ENCODE measurements at places on chromosomes 4 and X.

DNA sequence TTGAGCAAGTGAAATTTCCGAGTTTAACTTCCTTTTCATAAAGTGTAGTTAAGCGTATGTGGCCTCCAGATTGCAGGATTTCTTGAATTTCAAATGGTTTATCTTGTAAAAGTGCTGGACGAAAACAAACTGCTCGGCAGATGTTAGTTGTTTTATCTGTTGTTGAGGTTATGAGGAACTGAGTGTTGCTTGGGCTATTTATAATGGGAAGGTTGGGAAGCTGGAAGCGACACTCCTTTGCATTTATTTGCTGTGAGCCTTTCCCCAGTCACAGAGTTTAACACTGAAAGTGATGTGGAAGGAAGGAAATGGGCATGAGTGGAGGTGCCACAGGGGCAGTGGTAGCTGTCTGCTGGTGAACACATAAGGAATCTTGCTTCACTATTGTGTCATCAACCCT, 284.9 kb downstream of the PCDH7 start:
- DNase-seq = no peak

GRCh38 chr4:128854433-128854832, 44.9 kb downstream of the JADE1 start:
- DNase-seq = peak; percentile 54

- no peak for DNase-seq
These were observed 160.1 kb downstream of the COX18 start for GRCh38 chr4:72909461-72909860.

DNA sequence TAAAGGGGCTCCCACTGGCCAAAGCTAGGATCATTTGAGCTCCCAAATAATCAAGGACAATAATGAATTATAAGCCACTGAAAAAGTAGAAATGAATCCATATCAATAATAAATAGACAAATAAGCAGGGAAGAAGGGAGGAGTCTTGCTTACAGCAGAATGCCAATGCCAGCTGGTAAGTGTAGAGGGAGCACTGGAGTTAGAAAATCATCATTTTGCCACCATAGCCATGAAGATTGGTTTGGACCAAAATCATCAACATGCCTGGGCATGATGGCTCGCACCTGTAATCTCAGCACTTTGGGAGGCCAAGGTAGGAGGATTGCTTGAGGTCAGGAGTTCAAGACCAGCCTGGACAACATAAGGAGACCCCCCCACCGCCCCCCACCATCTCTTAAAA, 20.4 kb upstream of the SH3KBP1 start:
- no peak for DNase-seq

DNA sequence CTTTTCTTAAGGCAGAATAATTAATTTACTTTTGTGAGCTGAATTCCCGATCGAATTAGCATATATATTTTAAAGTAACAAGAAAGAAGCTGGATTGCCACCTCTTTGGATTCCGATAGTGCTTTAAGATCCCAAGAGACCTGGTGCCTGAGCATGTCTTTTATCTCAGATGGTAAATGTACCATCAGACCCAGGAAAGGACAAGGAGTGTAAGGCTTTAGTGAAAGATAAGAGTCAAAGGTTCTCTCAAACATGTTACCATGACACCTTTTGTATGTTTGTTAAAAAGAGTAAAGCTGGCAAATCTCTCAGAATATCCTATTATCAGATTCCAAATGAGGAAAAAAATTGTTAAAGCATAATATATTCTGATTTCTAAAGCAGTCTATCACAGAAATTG, 198.8 kb downstream of the PPP3CA start:
- no peak for DNase-seq

- DNase-seq = no peak
These were observed 65.6 kb downstream of the RAB40A start for GRCh38 chrX:103453655-103454054.

GRCh38 chr4:109472343-109472761, 38.7 kb downstream of the SEC24B start:
- no peak for DNase-seq

DNA sequence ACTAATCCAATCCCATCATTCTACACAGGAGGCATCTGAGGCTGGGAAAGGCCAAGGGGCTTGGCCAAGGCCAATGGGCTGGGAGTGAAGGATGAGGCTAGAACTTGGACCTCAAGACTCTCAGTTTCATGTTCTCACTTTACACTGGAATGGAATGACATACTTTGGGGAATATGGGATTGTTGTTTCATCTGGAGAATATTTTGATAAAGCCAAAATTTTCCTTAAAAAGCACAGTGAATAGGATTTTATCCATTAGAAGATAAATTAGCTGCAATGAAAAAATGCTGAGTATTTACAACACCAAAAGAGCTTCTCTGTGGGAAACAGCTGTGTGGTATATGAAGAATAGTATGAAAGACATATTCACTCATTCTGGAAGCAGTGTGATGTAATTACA, 29.3 kb downstream of the SMIM20 start:
- no peak for DNase-seq

DNA sequence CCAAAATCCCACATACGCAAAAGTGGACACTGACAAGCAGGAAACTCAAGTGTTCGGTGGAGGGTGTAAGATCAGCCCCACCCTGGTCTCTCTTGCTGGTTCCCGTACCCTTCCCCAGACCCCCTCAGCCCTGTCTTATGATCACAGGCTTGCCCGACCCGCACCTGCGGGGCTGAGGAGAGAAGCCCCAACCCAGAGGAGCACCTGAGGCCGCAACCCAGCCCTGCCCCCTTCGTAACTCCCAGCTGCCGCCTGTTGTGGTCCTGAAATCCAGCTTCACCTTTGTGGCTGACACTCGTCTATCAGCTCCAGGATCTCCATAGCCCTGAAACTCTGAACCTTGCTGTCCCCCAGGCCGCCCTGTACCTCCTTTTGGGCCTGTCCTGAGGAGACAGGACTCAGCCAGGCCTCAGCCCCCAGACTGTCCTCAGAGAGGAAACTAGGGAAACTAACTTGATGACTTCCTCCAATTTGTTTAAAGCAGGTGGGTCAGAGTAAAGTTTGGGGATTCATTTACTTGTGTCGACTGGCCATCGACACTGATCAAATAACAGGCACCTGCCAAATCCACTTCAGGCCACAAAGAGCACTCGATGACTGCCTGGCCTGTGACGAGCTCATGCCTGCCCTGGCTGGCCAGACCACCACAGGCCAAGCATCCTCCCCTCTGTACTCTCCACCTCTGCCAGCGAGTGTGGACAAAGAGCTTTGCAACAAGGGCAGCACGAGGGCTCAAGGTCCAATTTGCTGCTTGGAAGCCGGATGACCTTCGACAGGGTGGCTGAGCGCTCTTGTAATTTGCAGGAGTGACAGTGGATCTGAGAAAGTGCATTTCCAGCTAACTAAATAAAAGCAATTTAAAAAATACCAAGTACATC, 19.3 kb downstream of the DCTD start:
- no peak for DNase-seq

DNA sequence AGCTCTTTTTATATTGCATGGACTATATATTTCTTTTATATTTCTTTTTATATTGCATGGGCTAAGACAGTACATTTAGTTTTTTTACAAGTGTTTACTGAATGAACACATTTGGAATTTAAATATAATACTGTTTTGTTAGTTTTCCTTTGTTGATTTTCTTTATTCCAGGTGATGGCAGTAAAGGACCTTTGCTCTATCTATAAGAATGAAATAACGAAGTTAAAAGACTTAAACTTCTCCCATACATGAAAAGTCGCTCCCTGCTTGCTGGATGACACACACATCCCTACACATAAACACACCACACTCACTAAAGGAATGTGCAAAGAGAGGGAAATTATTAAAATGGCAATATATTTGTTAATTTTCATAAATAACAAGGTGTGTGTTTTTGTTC, 102.5 kb upstream of the ANXA10 start:
- no peak for DNase-seq

- no peak for DNase-seq
These were observed 60.8 kb downstream of the PALLD start for GRCh38 chr4:168557658-168558057.

DNA sequence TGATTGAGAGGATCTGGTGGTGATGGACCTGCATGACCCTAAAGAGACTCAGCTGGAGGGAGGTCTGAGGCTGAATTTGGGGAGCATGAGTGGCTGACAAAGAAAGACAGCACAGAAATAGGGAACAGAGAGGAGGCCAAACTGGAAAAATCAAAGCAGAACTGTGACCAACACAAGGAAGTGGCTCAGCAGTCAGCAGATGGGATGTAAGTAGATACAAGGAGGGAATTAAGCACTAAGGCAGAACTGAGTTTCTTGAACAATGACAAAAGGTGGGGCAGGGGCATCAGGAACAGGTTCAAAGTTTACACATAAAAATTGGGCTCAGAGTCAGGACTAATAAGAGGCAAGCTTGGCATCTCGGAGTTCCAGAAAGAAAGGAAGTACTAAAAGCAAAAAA, 144.3 kb upstream of the KLF3 start:
- DNase-seq = no peak

- DNase-seq = no peak
These were observed 12.9 kb downstream of the DCTD start for GRCh38 chr4:182904211-182904761.

GRCh38 chr4:9765091-9765490, 16.3 kb upstream of the DRD5 start:
- peak; percentile 4 for DNase-seq

GRCh38 chrX:21153503-21153902, 220.7 kb upstream of the CNKSR2 start:
- DNase-seq = no peak

GRCh38 chrX:145673841-145674240, 143.8 kb upstream of the SLITRK2 start:
- no peak for DNase-seq

DNA sequence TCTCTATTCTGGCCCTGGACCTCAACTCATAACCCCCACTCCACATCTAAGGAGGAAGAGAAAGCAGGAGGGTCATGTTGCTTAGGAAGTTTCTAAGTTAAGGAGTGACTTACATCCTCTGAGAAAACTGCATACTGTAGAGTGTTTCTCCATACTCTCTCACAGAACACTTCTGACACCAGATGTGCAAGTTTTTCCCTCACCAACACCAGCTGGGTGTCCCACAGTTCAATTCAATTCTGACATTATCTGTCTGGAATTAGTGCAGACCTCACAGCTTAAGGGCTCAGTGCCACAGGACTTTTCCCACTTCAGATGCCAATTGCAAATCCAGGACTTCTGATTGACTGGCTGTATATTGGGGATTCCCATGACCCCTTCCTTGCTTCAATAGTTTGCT, 89.0 kb upstream of the SFRP2 start:
- DNase-seq = no peak

DNA sequence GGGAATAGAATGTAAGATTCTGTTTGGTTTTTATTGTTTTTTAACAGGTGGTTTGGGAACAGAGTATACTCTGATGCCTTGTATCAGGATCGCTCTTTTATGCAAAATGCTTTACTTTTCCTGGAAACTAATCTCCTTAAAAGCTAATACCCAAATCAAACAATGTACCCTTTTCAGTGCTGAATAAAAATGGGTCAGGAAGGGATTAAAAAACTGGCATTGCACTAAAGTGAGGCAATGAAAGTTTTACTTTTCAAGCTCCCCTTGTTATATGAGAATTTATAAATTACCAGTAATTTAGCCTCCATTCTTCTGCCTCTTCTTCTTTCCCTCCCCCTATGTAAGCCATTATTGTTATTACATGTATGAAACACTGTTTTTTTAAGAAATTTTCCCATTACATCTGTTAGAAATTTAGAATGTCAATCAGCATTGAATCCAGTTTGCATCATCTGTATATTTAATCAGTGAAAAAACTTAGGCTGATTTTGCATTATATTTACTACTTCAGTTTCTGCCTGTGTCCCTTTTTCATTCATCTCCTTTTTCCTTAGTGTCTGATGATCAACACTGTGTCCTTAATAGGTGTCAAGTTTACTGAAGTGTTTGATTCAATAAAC, 89.7 kb upstream of the NPNT start:
- DNase-seq = no peak

DNA sequence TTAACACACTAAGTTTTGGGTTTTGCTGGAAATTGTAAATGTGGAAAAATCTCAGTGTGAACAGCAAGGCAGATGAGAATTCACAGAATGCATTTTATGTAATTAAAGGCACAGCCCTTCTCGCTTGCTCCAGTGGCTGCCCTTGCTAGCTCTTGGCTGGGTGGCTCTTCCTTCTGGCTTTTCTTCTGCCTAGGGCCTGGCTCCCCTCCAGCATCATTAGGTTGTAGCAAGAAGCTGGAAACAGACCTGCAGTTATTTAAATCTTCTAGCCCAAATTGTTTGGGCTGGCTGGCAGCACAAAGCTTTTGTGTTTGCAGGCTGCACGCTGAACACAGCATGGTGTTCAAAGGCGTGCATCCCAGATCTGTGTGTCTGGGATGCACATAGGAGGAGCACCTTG, 56.5 kb downstream of the LIMCH1 start:
- no peak for DNase-seq

DNA sequence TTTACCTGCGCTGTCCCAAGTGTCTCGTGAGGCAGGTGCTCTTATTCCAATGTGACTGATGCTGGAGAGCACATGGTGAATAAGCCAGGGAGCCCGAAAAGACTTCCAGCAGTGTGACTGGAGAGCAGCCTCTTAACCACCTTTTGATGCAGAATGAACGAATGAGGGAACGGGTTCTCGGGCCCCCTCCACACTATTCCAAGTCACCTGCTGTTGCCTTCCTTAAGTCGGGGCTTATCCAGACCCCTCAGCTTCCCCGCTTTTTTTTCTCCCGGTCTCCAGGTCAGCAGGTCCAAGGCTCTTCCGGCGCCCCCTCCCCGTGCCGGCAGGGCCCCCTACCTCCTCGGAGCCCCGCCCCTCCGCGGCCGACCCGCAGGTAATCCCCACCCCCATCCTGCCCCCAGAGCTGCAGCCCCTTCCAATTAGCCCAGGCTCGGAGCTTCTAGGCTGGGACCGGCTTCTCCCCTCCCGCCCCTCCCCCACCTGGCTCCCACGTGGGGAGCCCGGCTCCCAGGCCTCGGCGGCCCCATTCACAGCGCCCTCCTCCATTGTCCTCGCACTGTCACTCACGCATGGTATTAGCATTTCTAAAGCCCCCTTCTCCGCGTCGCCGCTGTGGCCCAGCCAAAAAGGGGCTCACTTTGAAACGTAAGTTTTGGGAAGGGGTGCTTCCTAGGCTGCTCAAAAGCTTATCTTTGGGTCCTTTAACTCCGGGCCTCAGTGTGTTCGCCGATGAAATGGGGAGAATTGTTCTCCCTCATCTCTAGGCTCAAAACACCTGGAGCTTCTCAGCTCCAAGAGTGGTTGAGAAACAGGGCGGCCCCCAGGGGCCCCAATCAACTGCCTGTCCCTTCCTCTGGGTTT, 56.2 kb upstream of the PJA1 start:
- DNase-seq = no peak

DNA sequence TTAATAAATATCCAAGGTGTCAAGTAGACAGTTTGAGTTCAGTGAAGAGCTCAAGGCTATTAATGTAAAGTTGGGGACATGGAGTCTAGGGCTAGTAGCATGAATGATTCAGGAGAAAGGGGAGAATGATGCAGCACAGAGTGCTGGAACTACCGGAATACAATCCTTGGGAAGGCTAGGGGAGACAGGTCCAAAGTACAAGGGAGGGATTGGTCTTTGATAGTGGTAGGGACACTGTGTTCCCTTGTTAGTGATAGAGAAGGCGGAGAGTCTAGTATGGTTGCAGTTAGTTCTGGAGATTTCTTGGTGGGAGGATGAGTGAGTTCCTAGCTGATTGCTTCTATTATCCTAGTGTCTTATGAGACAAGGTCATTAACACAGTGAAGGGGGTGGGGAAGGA, 8.7 kb downstream of the GCNA start:
- DNase-seq = no peak

- DNase-seq = peak; percentile 37
These were observed 30.6 kb upstream of the IL9R start for GRCh38 chrX:155966876-155967275.

Measured in CD4-positive, alpha-beta T cell treated with Interleukin-10 for 1 hour (primary cell).